ENCODE measurements at places on chromosomes 12 and 14.

GRCh38 chr12:107196681-107197080 lies 103.3 kb upstream of the CRY1 start:
- DNase-seq: no peak

DNA sequence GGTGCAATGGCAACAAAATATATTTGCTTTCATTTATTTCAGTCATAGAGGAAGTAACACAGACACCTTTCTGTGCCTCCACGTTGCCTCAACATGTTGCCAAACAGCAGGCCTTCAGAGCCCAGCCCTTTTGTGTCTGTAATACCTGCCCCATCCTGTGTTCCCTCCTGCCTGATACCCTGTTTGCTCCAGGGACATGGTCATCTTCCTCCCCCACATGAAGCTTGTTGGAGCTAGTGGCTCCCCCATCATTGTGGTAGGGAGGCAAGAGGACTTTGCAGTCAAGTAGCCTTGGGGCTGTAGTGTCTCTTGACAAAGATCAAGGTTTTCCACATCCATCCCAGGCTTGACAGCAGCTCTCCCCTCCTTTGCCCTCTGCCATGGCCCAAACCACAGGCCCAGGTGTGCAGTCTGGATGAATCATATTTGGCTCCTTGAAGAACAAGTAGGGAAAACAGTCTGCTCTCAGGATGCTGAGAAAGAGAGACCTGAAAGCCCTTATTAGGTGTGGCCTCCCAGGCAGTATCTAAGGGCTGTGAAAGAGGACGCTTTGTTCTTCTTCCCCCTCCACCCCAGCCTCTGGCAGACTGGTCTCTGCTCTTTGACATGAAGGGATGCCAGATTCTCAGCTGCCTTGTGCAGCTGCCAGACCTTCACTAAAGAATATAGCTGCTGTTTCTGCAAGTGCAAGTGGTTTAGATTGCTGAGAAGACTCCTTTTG lies 329.0 kb downstream of the C12orf75 start:
- DNase-seq: no peak

DNA sequence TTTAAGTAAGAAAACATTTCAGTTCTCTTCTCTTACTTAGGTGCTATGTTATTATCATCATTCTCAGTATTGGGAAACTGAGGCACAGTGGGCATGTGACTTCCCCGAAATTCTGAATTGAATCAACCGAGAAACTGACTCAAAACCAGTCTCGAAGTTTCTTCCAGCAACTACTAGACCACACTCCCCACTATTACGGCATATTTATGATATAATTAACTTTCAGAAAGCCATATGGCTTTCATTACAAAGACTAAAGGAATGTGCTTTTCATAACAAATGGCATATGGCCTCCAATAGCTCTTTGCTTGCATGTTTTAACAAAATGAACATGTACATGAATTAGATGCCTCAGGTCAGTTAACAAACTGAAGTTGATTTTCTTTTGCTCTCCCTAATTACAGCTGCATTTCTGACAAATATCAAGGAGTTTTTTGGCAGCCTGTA lies 182.9 kb upstream of the SLC38A2 start:
- no peak for DNase-seq

DNA sequence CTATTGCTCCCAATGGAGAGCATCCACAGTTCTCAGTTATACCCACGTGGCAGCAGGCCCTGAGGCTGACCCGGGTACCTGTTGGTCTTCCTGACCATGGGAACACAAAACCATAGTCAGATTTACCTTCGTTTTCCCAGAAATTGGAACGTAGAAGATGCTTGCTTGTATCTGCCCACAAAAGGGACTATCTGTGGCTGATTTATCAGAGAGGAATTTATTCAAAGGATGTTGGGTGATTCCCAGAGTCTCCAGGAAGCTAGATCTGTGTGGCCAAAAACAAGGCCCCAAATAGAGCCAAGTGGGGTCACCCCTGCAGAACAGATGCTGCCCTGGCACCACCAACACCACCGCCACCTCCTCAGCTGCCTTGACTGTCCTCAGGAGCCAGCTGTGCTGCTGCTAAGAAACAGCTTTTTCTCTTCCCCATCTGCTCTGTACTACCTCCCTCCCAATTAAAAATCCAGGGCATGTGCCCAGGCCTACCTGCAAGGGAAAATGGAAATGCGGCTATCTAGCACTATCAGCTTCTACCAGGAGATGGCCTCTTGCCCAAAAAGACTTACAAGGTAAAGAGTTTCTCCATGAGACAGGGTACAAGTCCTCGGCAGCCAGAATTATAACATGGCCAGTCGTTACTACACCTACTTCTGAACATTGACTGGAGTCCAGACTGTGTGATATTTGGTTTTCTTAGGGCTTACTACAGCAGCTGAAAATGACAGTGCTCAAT lies 128.6 kb upstream of the PLEKHG7 start:
- no peak for DNase-seq

- no peak for DNase-seq
Observed at GRCh38 chr12:66538970-66539369, 139.9 kb downstream of the GRIP1 start.

- no peak for DNase-seq
Observed at GRCh38 chr12:1591543-1591942, 2.8 kb downstream of the FBXL14 start.

DNA sequence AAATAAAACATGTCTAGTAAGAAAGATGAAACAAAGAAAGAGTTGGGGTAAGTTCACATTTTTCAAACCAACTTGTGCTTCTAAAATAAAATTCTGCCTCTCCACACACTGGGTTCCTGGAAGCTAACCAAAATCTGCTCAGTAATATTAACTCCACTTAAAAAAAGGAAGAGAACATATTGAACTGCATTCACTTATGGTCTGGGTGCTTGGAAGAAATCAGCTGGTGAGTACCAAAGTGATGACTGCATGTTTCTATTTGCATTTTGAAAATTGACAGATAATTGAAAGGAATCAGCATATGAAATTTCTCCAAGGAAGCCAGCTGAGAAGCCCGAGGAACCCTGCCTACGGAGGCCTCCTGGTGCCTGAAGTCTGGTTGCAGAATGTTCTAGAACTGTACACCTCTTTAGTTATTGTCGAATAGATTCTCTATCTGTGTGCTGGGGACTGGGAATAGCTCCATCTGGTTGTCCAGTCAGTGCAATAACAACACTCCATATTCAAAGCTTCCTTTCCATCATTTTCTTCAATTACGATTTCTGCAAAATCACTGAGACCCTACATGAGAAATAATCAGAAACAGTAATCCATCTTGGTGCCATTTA lies 836.1 kb downstream of the VRK1 start:
- DNase-seq: no peak

- DNase-seq: no peak
Observed at GRCh38 chr12:57523706-57524614, 1.3 kb downstream of the MBD6 start.

- no peak for DNase-seq
Observed at GRCh38 chr12:3630621-3631271, 122.2 kb downstream of the CRACR2A start.

- no peak for DNase-seq
Observed at GRCh38 chr14:74915426-74915825, 7.6 kb downstream of the RPS6KL1 start.

DNA sequence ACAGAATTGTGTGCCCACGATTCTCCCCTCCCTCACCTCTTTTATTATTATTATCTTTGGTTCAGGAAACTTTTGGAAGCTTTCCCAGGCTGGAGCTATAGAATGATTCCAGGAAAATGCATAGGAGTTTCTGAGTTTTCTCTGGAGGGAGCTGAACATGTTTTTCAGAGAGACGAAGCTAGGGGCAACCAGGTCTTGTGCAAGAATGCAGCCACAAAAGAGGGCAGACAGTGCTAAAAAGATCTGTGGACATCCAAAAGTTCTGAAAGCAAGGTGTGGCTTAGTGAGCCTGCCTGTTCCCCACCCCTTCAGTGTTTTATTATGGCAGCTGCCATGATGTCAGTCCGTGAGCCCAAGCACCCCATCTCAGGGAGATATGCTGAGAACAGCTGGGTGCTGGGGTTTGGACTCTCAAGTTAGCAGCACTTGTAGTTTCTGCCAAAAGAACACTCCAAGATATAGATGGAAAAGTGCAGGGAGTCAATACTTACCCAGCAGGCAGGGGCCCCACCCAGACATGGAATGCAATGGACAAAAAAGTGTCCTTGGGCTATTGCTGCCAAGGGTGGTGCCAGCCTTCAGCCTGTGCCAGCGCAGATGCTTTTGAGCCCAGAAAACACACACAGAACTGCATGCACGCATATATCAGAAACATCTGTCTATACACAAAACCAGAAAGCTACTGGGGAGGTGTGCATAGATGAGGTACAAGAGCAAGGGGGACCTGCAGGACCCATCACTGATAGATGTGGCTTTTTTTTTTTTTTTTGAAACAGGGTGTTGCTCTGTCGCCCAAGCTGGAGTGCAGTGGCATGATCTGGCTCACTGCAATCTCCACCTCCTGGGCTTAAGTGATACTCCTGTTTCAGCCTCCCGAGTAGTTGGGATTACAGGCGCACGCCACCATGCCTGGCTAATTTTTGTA lies 17.0 kb upstream of the IRF2BPL start:
- DNase-seq: no peak

DNA sequence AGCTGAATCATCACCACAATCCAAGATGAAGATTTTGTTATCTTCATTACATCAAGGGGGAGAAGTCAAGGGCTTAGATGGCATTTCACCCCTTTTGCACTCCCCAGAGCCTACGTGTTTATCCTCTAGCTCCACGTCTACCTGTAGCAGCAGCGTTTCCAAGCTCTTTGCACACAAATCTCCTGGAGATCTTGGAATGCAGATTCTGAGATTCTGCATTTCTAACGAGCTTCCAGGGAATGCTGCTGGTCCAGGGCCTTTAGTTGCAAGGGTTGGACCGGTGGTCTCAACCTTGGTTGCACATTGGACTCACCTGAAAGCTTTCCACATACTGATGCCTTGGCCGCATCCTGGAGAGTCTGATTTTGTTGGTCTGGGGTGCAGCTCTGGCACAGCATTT lies 49.5 kb upstream of the STON2 start:
- no peak for DNase-seq

DNA sequence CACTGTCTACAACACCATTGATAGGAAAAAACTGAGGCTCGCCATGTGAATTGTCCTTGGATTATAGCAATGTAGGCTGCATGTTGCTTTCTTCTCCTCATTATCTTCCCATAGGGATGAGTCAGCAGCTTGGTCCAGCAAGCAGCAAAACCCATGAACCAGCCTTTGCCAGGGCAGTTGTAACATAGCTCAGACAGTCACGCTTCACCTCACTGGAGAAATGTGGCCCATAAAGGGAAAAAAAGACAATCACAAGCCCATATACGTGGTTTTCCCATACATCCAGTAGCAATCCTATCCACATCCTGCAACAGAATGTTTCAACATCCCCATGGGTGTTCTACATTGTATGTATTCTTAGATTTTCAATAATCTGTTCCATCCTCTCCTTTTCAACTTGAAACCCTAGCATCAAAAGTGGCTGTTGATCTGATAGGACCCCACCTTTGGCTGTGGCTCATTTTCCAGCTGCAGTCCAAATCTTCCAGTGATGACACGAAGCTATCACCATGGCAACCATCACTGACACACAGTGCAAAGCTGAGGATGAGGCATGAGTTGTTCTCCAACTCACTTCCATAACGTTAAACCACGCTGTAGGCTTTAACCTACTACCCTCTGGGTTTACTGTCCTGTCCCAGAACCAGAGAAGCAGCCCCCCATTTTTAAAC lies 34.0 kb downstream of the GRIN2B start:
- no peak for DNase-seq

- DNase-seq: peak; percentile 28
Observed at GRCh38 chr14:96100161-96101064, 61.3 kb downstream of the C14orf132 start.

- DNase-seq: no peak
Observed at GRCh38 chr14:94636744-94637412, 24.7 kb downstream of the SERPINA3 start.

- DNase-seq: no peak
Observed at GRCh38 chr12:52992699-52993557, 13.3 kb upstream of the EIF4B start.

DNA sequence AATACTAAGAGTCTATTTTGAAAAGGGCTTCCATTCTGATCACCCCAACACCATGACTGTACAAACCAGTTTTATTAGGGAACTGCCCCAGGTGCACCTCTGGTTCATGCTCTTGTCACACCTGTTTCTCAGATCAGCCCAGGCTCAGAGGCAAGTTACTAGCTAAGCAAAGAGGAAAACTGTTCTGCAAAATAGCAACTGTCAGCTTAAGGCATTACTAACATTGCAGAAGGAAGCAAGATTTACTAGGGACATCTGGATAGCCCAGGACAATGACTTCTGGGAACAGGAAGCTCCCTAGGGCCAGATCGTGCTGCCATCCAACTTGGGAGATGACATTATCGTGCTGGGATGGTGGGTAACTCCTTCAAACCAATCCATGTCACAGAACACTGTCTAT lies 30.1 kb downstream of the ANAPC7 start:
- DNase-seq: no peak

DNA sequence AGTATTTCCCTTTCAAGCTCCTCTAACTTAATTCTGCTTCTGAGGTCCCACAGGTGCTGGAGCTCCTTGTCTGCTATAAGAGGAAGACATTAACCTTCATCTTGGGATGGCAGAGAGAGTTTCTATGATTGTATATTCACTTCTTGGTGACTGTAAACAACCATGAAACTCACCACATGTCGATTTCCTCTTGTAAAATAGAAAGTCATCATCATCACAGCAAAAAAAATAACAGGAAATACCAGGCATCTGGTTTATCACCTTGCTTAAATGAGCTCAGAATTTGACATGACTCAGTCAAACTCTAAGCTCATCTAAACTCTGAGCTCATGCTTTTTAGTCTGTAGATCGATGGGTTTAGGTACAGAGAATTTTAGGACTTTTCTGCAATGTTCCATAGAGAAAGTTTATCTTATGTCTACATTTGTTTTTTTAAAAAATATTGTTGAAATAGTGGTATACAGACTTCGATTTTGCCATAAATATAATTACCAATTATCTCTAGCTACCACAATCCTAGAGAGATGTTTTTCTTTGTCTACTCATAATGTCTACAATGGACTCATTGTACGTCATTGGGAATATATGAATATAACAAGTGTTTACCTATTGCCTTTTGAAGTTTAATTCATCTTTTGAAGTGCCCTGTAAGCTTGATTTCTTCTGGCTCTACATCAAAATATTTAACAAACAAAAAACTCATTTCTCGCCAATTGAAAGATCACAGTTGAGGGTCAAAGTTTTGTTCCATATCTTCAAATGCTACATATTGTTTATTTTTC lies 58.4 kb downstream of the IGF1 start:
- no peak for DNase-seq

- no peak for DNase-seq
Observed at GRCh38 chr12:10243818-10244520, 31.3 kb downstream of the GABARAPL1 start.

GRCh38 chr12:12387501-12387900 lies 30.6 kb downstream of the BORCS5 start:
- DNase-seq: no peak

- DNase-seq: no peak
Observed at GRCh38 chr12:97368462-97369163, 94.0 kb upstream of the RMST start.

DNA sequence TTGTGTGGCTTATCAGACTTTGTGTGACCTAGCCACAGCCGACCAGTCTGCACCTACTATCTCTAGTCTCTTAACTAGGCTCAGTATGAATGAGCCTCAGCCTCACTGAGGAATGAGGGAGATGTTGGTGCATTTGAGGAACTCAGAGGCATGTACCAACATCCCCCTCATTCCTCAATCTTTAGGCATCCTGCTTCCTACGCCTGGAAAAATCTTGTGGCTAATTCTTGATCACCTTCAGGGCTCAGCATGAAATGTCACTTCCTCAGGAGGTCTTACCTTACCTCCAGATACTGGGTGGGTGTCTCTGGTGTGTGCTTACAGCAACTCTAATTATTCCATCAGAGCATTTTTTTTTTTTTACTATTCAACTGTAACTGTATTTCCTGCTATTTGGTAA lies 148.8 kb upstream of the TMCC3 start:
- DNase-seq: no peak

- DNase-seq: no peak
Observed at GRCh38 chr14:61622051-61622450, 73.3 kb upstream of the HIF1A start.
